ENCODE measurements at places on chromosomes 7 and 10.

- no peak for DNase-seq
Observed at GRCh38 chr10:38043516-38043915, 33.0 kb downstream of the ZNF33A start.

GRCh38 chr7:102288285-102288930, 1.7 kb downstream of the SH2B2 start:
- DNase-seq = no peak

GRCh38 chr7:112296432-112296831, 89.9 kb downstream of the ZNF277 start:
- DNase-seq = no peak

GRCh38 chr7:81956520-81956919, 186.7 kb upstream of the HGF start:
- DNase-seq = no peak

- no peak for DNase-seq
Observed at GRCh38 chr10:43816351-43817321, 168.0 kb upstream of the ZNF32 start.

DNA sequence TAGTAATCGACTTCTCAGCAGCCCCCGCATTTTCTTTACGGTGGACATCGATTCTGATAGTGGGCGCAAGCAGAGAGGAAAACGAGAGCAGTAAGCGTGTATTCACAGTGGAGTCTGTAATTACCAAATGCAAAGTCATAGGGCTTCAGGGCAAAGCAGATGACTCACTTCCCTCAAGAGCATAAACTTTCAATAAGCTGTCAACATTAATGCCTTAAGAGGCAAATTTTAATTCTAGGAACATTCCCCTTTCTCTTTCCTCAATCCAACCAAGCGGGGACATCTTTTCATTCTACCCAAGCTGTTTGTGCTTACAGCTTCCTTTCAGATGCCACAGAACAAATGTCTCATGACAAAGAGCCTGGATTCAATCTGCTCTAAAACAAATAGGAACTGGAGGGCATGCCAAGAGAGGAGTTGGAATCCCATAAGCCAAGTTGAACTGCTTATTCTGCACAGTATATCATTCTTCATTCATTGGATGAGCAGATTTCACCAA, 48.6 kb downstream of the MALSU1 start:
- no peak for DNase-seq

DNA sequence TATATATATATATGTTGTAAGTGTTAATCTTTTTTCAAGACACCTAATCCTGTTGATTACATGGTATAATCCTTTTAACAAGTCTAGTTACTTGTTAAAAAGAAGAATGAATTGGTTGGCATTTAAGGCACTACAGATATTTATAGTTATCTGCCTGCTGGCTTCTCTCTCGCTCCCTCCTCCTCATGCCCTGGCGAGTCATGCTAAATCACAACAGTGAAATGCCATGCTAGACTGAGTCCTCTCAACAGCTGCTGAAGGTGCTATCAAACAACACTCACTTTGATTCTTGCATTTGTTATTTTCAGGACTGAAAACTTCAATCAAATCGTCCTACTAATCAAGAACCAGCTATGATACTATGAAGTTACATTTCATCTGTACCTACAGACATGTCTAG, 15.4 kb downstream of the NRAP start:
- DNase-seq = no peak

DNA sequence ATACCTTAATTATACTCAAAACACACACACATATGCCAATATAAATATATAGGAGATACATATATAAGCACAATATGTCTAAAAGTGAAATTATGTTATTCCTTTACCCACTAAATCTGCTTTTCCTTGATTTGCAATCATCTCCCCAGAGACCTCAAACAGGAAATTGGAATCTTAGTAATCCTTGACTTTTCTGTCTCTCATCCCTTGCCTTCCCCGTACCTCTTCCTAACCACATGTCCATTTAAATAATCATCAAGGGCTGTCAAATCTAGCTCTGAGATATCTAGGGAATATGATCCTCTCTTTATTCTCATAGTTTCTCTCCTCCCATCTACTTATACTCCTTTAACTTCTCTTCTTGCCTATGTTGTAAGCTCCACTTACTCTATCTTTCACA, 336.6 kb downstream of the HGF start:
- DNase-seq = no peak

DNA sequence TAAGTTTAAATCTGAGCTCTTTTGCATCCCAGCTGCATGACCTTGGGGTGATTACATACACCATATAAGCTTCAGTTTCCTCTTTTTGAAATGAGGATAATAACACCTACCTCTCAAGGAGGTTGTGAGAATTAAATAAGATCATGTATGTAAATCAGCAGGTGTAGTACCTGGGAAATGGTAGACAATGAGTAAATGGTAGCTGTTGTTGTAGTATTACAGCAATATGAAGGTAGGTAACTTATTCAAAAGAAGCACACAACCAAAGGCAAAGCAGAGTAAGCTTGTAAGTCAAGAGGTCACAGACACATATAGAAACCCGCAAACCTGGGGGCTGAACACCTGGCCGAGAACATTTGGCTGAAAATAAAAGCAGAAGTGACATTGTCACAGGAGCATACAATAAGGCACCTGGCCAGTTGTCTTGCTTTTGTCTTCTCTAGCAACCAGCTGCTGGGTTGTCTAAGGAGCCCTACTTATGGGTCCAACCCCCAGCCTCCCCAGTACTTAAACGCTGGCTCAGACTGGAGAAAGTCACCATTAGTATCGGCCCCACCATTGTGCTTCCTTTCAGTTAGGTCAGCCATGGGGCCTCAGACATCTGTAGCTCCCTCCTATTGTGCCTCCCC, 203.6 kb upstream of the MKLN1 start:
- no peak for DNase-seq

DNA sequence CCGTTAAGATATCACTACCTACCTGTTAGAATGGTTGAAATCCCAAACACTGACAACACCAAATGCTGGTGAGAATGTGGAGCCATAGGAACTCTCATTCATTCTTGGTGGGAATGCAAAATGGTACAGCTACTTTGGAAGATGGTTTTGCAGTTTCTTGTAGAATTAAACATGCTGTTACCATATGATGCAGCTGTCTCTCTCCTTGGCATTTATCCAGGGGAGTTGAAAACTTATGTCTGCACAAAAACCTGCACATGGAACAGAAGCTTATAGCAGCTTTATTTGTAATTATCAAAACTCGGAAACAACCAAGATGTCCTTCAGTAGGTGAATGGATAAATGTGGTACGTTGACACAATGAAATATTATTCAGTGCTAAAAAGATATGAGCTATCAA, 199.5 kb downstream of the BICC1 start:
- DNase-seq = no peak

DNA sequence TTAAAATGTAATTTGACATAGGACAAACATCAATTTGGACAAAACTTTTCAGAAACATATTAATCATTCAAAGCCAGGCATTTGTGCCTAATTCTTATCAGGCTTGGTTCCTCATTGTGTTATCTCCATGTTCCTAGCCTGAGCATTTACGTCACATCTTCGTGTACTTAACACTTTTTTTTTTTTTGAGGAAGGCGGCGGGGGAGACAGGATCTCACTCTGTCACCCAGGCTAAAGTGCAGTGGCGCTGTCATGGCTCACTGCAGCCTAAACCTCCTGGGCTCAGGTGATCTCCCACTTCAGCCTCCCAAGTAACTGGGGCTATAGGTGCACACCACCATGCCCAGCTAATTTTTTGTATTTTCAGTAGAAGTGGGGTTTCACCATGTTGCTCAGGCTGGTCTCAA, 19.8 kb downstream of the HNRNPA2B1 start:
- no peak for DNase-seq
